ENCODE measurements at places on chromosomes 16 and 17.
A peak's percentile ranks its signal among the peaks of the same experiment; 100 is the strongest.

DNA sequence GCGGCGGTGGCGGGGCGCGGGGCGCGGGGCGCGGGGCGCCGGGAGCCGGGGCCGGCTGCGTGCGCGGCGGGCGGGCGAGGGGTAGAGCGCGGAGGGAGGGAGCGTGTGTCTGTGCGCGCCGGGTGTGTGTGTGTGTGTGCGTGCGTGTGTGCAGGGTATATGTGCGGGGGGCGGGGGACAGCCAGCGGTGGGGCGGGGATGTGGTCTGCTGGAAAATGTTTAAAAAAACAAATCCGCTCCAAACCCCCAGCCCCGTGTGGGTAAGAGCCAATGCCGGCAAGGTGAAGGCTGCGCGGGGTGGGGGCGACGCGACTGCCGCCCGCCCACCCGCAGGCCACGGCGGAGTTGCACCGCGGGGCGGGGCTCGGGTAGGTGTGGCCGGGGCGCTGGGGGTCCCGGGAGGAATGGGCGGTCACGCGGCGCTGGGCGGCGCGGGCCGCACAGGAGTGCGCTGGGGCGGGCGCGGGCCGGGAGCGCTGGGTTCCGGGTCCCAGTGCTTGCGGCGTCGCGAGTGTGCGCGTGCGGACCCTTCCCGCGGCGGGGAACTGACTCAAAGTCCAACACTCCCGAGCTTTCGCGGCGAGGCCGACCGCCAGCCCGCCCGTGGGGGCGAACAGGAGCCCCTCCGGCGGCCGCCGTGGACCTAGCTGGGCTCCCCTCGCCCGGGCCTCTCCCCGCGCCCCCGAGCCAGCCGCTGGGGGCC lies at the start of gene CYGB:
CYGB (minus strand) TSS at position 132 of the 703 bp plus-strand sequence. CDS start 167 bp downstream, outside the sequence.
- DNase-seq, result no peak

- no peak for DNase-seq
These were observed 77.6 kb upstream of the GSE1 start for GRCh38 chr16:85535352-85536072.

- DNase-seq, result peak; percentile 55
These were observed 562 bp downstream of the USP31 start for GRCh38 chr16:23148513-23149266.

DNA sequence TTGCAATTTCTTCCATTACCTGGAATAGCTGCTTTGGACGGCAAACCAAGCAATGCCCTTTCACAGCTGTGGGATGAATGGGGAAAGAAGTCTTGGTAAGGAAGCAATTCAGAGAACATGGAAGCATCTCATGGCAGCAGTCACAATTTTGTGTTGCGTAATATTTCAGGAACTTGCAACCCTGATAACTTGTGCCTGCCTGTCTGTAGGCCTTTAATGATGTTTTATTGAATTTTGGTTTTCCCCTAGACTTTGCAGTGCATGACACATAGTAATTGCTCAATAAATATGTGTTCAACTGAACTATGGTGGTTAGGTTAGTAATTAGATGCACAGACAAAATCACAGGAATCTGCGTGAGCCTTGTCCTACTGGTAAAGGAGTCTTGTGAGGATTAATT lies 439.5 kb downstream of the WWOX start:
- DNase-seq, result no peak

DNA sequence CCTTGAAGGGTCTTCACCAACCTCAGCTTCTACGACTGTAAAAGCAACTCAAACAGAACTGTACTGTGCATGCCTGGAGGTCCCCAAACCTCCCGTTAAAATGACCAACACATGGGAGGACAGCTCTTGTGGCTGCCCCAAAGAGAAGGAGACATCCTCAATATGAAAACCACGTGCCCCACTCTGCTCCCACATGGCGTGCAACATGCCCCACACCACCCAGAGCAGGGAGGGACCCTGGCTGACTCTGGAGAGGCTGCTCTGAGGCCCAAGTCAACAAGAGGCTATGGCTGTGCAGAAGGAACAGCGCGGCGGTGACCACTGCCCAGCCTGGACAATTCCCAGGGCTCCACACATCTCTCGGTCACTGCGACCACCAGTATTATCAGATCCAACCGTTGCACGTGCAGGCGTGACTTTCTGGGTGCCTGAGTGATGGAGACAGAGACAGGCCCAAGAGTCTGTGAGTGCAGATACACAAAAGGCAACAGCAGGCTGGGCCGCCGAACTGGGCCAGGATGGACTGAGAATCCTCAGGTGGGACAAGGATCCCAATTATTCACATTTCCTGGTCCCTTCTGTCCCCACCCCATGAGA lies 1.4 kb downstream of the PLD6 start:
- no peak for DNase-seq

DNA sequence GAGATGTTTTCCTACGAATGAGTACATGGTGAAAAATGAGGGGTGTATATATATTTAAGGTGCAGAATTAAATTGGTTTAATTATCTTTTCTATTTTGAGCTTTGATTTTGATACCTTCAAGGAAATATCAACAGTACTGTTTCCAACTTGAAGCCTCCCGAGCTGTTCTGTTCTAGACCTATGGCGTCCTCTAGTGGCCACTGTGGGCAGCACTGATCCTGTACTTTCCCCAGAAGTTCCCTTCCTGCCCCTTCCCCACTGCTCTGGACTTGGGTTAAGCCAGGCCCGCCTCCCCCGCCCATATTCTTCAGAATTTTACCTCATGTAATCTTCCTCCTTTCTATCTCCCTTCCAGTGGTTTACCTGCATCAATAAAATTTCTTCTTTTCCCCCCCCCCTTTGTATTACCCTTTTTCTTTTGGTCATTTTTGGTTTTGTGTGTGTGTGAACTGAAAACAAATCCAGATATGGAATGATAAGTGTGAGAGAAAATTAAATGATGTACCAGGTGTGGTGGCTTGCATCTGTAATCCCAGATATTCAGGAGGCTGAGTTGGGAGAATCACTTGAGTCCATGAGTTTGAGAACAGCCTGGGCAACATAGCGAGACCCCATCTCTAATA lies 1643.5 kb downstream of the TP53TG3F start:
- DNase-seq, result no peak

- DNase-seq, result no peak
These were observed 172.8 kb downstream of the RBFOX1 start for GRCh38 chr16:7505495-7505894.
